Midbrain (tissue), 1 donor: ENCODE measurements at places on chromosomes 4 and X.

GRCh38 chr4:188869581-188869980 lies 730.3 kb downstream of the TRIML1 start:
- DNase-seq, result no peak

- DNase-seq, result no peak
Observed at GRCh38 chr4:85784348-85784747, 309.4 kb downstream of the ARHGAP24 start.

DNA sequence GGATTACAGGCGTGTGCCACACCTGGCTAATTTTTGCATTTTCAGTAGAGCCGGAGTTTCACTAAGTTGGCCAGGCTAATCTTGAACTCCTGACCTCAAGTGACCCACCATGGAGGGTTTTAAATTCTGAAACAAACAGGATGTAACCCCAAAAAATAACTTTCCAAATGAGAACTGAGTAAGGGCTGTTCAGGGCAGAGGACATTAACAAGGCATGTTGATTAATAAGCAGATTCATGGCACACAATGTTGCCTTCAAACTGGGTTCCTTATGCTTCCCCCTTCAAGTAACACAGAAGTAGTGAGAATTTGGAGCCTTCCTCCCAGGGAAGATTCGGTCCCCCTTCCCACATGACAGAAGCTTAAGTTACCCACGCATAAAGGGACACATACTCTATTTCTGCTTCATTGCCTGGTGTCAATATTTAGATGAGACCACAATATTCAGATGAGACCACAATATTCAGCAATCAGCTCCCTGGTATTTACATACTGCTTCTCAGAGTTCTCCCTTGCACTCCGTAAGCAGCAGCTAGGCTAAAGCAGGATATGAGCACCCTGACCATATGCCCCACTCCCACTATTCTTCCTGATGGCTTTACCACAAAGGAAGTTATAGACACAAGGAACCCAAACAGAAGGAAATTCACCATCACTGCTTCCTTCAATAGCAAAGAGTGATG lies 21.4 kb downstream of the GRSF1 start:
- DNase-seq, result no peak

GRCh38 chrX:48493890-48494364 lies 14.9 kb upstream of the PORCN start:
- peak; percentile 30 for DNase-seq

DNA sequence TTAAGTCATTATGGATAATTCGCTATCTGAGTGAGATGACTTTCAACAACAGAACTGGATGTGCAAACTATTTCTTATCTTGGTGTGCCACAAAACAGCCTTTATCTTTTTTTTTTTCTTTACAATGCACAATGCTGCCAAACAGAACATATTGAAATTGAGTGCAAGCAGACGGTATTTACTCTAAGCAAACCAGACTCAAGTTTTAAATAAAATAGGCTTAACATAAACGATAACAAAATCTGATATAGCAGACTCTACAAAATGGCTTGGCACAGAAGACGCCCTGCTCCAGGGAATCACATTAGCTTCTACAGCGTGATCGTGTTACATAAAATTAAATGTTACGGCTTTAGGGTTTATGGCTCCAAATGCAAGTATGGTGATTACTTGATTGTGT lies 9.6 kb upstream of the STK32B start:
- no peak for DNase-seq

DNA sequence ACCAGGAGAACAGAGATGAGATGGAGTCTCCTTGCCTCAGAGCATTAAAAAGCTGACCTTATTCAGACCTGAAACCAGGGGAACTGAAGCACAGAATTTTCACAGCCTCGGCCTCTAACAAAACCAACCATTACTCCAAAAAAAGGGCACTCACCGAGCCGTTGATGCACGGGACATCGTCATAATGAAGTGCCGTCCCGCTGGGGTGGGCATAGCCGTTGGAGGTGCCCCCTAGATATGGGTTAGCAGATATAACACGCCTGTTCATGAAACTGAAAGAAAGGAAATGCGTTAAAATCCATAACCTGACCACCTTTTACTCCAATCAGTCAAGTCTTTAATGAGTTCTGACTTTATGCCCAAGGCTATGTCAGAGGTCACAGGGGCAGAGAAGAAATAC lies 153.6 kb downstream of the AFAP1 start:
- DNase-seq, result no peak

GRCh38 chrX:109880629-109881028 lies 122.3 kb upstream of the TMEM164 start:
- no peak for DNase-seq
